ENCODE measurements at places on chromosomes 1 and 21. TPM values are rescaled to one million over a fixed set of nuclear protein-coding genes. Genes with fewer than 3 reads are reported as not detected.

- DNase-seq: no peak
Observed at GRCh38 chr1:1023700-1024099, 3.8 kb downstream of the AGRN start.

PLA2G2D gene
- total RNA-seq: not detected

DDOST gene
- 417 TPM for total RNA-seq

SH2D1B gene
- total RNA-seq: not detected

GRCh38 chr1:164687777-164688176, 128.8 kb downstream of the PBX1 start:
- no peak for DNase-seq
